Activated B cell treated with CpG ODN at 0.5 μM for 24 hours (primary cell): ENCODE measurements at places on chromosomes 5 and 9. TPM values are rescaled to one million over a fixed set of nuclear protein-coding genes. Genes with fewer than 3 reads are reported as not detected.

Gene NR4A3
- total RNA-seq = 20.7 and 21.5 TPM in 2 replicates

Gene CNOT6
- 24.9 and 25.7 TPM in 2 replicates for total RNA-seq

Gene DBH
- not detected in 2 replicates for total RNA-seq

Gene MEIKIN
- not detected in 2 replicates for total RNA-seq
